ENCODE measurements at places on chromosomes 5 and 9.

- DNase-seq: no peak
Measured at GRCh38 chr5:18114151-18114757, 480.0 kb downstream of the TAF11L14 start.

- no peak for DNase-seq
Measured at GRCh38 chr5:98664736-98665135, 108.7 kb upstream of the RGMB start.

- DNase-seq: no peak
Measured at GRCh38 chr5:135235551-135236227, 163.3 kb downstream of the MACROH2A1 start.

- no peak for DNase-seq
Measured at GRCh38 chr5:64339769-64340168, 166.0 kb upstream of the RGS7BP start.

DNA sequence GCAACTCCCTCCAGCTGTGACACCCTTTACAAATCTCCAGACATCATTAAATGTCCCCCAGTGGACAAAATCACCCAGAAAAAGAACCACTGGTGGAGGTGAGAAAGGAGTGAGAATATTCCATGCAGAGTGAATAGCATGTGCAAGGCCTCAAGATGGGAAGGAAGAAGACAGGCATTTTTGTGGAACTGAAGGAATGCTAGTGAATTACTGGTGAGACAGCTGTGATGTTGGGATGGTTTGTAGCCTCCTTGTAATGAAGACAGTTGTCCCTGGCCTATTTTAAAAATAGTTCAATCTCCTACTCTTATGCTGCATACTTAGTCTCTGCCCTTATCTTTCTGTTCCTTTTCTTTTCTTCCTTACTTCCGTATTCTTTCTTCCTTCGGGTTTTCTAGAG, 124.9 kb upstream of the RPS23 start:
- no peak for DNase-seq

- DNase-seq: no peak
Measured at GRCh38 chr9:626596-626995, 214.9 kb upstream of the DMRT1 start.

DNA sequence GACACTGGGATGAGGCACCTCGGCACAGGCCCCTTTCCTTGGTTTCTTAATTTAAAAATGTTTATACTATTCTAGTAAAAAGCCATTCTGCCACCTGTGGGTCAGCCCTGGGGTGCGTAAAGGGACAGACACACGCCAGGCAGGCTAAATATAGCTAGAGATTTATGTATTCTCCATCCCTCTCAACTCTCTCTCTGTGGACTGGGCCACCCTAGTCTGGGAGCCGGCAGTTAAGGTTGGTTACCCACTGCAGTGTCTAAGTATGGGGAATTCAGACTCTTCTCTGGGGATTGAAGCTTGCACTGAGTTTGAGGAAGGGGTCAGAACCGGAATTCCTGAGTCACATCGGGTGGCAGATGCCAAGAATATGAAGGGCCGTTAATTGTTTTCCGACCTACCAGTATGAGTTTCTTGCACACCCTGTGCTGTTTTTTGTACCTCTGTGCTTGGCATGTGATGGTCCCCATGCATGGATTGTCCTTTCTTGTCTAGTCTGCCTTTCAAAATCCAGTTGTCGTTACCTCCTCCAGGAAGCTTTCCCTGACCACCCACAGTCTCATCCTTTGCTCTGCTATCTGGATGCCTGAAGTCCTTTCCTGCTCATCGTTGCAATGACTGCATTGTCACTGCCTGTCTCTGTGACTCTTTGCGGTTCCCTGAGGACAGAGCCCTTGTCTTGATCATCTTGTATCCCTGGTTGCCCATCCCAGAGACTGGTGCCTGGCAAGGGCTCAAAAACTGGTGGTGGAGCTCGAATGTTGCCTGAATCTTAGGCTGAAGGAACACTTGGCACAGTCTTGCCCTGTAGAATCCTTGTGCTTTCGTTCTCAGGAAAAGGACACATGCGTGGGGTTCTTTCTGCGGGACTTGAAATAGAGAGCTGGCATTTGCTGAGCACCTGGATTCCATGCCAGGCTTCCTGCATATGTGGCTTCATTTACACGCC, 2.1 kb downstream of the NEURL1B start:
- DNase-seq: no peak

GRCh38 chr5:111968459-111968858, 211.5 kb upstream of the NREP start:
- no peak for DNase-seq

GRCh38 chr9:116482740-116483139, 204.4 kb upstream of the TRIM32 start:
- DNase-seq: no peak

- DNase-seq: no peak
Measured at GRCh38 chr5:73497497-73498056, 665 bp upstream of the BTF3 start.

GRCh38 chr5:87390075-87390474, 22.7 kb downstream of the CCNH start:
- DNase-seq: no peak

- DNase-seq: no peak
Measured at GRCh38 chr9:26129217-26129616, 451.0 kb upstream of the TUSC1 start.

- no peak for DNase-seq
Measured at GRCh38 chr9:30382271-30382670, 2002.2 kb upstream of the ACO1 start.

- DNase-seq: no peak
Measured at GRCh38 chr5:128446-128845, 36.5 kb downstream of the PLEKHG4B start.

GRCh38 chr9:68472119-68472518, 68.6 kb downstream of the TMEM252 start:
- no peak for DNase-seq

- no peak for DNase-seq
Measured at GRCh38 chr5:116428966-116429365, 145.7 kb downstream of the SEMA6A start.

DNA sequence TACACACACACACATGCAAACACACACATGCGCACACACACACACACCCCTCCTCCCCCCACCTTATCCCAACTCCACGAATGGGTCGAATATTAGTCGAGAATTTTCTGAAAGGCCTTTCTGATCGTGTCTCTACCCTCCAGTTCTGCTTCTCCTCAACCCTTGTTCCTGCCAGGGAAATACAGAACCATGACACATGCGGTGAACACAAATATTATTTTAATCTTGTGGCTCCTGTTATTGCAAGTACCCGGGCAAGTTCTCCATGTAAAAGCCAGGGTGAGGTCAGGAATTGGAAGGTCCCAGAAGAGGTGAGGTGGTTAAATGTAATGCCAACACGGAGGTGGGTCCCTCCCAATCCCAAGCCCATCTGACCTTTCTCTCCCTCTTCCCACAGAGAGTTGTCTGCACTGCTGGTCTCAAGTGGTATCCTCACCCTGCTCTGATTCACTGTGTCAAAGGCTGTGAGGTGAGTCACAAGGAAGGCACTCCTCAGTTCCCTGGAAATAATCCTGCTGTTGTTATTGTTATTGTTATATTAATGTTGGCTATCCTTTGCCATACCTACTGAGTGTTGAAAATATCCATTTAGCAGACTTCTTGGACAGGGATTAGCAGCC, 223.7 kb downstream of the PAPPA start:
- peak; percentile 96 for DNase-seq

- no peak for DNase-seq
Measured at GRCh38 chr5:106019261-106019660, 1651.5 kb downstream of the EFNA5 start.

DNA sequence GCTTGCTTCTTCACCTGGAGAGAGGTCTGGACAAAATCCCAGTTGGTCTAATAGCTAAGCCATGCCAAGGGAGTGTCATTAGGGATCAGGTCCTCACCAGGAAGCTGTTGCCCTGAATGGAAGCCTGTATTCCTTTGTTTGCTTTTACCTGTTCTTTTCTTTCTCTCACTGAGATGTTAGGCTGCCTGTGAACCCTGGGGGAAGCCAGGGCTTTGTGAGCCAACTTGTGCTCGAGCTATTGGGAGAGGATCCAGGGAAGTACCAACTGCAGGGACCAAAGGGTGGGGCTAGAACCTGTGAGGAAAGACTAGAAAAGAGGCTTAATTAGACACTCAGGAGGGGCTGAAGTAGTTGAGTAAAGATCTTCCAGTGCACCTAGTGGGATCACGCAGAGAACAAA, 451.2 kb upstream of the TLE4 start:
- DNase-seq: no peak

DNA sequence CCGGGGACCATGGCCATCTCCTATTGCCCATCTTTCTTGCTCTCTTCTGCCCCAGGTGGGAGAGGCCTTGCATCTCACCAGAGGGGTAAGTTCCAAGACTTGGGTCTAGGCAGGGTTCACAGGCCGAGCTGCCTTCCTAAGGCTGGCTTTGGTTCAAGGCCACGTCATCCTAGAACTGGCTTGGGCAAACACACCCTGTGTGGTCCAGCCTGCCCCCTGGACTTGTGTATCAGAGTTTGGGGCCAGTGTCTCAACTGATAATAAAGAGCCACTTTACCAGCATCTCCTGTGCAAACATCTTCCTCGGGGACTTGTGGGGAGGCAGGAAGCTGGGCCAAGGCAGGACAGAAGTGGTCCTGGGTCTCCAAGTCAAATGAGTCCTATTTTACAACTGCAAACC, 17.8 kb downstream of the BOD1 start:
- no peak for DNase-seq

DNA sequence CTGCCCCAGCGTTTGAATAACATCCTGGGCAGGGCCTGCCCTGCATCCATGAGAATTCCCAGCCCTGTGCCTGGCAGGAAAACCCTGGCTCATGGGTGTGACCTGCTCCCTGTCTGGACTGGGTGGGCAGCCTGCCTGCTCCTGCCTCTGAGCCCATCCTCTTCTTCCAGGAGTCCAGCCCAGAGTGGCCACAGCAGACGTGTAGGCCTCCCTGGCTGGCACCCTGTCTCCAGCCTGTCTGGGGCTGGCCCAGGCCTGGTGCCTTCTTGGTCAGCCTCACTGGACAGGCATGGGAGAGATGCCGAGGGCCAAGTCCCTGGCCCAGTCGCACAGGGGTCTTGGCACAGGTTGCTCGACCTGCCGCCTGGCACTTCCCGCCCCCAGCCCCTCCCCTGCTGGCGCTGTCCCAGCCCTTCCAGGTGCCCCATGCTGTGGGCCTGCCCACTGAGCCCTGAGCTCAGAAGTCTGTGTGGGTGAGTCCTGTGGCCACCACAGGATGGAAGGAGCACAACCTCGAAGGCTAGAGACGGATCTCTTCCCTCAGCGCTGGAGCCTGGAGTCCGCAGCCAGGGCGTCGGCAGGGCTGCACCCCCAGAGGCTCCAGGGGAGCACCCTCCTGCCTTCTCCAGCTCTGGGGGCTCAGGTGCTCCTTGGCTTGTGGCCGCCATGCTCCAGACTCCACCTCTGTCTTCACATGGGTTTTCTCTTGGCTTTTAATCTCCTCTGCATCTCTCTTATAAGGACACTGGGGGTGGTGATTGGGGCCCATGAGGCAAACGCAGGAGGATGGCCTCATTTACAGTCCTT, 11.8 kb upstream of the COL5A1 start:
- DNase-seq: no peak

DNA sequence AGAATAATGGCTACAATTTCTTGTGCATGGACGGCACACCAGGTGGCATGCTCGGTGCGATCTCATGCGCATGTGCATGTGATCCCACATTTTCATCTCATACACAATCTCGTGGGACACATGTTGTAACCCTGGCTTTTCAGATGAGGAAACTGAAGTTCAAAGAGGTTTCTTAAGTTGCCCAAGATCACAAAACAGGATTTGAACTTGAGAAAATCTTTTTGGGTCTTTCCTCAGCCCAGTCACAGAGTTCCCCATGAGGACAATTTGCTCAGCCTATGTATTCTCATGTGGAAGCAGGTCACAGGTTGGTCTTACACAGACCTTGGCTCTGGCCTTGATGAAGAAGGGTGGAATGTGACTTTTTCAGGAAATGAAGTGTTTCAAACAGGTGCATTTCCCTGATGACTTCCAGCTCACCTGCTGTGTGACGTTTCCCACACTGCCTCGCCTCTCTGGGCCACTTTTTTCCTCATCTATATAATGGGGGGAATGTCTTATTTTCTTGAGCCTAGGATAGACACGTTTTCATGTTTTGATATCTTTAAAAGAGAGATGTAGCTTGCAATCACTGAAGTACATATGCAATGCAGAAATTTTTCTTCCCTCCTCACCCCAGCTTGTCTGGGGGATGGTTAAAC, 7.1 kb upstream of the ORM1 start:
- DNase-seq: no peak

DNA sequence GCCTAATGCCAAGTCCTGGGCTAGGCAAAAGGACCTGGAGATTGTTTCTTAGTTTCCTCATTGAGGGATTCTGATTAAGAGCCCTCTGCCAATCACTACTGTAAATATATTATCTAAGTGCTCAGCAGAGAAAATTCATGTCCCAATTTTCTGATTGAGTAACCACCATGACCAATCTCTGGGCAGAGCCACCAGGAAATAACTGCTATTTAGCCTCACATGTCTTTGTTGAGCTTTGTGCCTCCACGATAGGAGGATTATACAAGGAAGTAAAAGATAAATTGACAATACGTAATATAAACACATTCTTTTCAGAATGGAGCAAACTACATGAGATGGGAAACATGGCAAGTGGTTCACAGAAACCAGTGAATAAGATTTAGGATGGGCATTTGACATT, 396.1 kb upstream of the PAPPA start:
- DNase-seq: no peak

- no peak for DNase-seq
Measured at GRCh38 chr5:168337361-168337760, 45.9 kb downstream of the WWC1 start.

GRCh38 chr9:31445357-31445756, 939.1 kb upstream of the ACO1 start:
- DNase-seq: no peak

- peak; percentile 97 for DNase-seq
Measured at GRCh38 chr5:135127439-135128240, 93.6 kb upstream of the PITX1 start.

DNA sequence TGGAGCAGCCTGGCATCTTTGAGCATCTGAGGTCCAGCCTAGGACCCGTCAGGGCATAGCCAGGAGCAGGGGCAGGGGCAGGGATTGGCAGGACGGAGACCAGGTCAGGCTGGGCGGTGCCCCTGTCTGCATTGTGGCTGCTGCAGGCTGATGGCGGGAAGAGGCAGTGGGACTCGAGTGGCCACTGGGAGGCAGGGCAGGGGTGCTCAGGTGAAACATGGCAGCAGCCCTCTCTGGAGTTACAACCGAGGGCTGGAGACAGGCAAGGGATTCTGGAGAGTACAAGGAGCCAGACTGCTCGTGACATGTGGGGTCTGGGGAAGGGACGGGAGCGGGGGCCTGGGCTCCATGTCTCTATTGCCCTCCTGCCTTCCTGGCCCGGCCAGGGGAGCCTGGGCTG, 97.4 kb upstream of the RAPGEF1 start:
- no peak for DNase-seq

Measured in H54 (cell line).